ENCODE measurements at places on chromosomes 5 and 9. TPM values are rescaled to one million over a fixed set of nuclear protein-coding genes. Genes with fewer than 3 reads are reported as not detected.

GABBR2 gene
- total RNA-seq, result not detected

TMEM252 gene
- not detected for total RNA-seq

IGFBPL1 gene
- total RNA-seq, result not detected

SEMA5A gene
- 69.7 TPM for total RNA-seq

C9orf50 gene
- total RNA-seq, result not detected

PDGFRB gene
- 52.9 TPM for total RNA-seq

ORM2 gene
- not detected for total RNA-seq

CARD9 gene
- 0.53 TPM for total RNA-seq

PCDHGA2 gene
- total RNA-seq, result 1.2 TPM

Data from smooth muscle cell of the coronary artery (primary cell).